NCI-H1436 (cell line): ENCODE measurements at places on chromosomes 1 and 21.

GRCh38 chr21:32733990-32734613 lies 6.3 kb upstream of the SYNJ1 start:
- no peak for DNase-seq

DNA sequence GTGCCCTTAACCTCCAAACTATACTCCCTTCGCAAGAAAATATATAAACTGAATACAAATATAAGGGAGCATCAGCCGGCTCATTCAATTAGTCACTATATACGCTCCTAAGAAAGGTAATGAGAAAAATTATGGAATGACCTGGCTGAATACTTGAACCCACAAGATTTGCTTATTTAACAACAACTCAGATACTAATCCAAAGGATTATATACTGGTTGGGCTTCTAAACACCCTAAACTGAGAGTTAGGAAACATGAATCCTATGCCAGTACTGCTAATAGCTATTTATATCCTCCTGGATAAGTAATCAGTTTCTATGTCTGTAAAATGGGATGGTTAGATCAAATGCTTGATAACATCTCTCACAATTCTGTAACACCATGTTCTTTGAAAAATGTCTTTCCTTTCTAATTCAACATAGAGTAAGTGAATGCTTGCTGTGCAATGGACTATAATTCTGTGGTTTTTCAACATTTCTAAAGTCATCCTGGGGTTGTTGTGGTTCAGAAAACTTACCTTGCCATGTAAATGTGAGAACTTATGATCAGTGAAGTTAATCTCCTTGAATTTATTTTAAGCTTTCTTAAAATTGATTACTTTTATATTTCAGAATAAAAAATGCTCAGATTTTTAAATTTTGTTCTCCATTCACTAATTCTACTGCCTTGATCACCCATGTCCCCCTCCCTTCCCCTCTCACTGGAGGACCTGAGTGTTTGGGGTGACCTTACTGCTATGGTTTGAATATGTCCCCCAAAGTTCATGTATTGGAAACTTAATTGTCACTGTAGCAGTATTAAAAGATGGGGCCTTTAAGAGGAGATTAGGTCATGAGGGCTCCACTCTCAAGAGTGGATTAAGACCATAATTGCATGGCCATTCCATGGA lies 14.5 kb downstream of the DUSP10 start:
- DNase-seq = no peak

DNA sequence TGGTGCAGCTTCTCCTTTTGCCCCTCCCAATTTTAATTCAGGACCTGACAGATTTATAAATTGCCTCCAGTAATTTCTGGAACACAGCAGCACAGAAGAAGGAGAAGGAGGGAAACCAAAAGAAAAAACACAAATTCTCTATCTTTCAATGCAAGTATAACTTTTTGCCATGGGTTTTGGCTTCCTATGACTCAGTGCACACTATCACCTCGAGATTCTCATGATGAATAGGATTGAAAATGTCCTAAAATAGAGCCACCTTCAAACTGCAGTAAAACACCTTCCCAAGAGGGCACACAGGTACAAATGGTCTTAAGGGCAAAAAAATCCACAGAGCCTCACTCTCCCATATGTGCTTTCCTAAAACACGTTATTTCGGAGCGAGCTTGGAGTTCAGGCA lies 113.6 kb downstream of the HLCS start:
- DNase-seq = no peak

DNA sequence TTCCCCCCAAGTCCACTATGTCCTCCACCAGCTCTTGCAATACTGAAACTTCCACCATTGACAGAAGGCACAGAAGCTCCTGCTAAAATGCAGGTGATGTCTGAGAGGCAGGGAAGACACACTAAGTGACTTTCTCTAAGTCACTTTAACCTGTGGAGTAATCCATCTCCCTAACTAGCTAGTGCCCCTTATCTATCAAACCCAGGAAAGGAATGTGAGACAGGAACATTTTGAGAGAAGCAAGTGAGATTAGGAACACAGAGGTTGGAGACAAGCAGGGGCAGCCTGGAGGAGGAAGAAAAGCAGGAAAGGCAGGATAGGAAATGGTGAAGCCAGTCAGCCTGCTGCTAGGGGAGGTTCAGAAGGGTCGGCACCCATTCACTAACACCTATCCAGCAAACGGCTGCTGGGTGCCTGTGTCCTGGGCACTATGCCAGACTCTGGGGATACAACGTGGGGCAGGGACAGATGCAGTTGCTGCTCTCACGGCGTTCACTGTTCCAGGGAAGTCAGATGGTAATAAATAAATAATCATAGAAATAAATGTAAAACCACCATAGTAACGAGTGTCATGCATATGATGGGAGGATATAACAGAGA lies 7.0 kb downstream of the GPA33 start:
- DNase-seq = no peak

- DNase-seq = no peak
These were observed 65.8 kb downstream of the TRIM11 start for GRCh38 chr1:228340686-228341449.

GRCh38 chr21:41659791-41660560 lies 106.9 kb downstream of the RIPK4 start:
- no peak for DNase-seq

- peak; percentile 46 for DNase-seq
These were observed at the start of gene SLC27A3 for GRCh38 chr1:153774780-153775457. TSS of gene SLC27A3 (plus strand) at chr1:153775407. CDS start at chr1:153775498, 91 bp downstream.

GRCh38 chr1:145922266-145922665 lies 3.7 kb upstream of the PEX11B start:
- DNase-seq = no peak

DNA sequence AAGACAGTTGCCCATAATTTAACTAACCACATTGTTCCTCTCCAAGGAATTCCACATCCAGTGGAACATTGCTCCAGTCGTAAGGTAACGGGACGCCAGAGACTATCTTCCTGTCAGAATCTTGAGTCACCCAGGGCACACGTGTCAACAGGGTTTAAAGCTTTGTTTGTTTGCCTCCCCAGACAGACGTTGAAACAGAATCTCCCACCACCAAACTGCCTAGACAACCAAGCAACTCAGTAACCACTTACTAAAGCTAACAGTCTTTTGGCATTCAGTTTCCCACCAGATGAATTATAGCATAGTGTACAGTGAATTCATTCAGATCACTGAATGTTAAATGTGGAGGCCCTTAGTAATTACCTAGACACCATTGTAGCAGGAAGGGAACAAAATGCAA lies 439.5 kb downstream of the PLPP3 start:
- no peak for DNase-seq

DNA sequence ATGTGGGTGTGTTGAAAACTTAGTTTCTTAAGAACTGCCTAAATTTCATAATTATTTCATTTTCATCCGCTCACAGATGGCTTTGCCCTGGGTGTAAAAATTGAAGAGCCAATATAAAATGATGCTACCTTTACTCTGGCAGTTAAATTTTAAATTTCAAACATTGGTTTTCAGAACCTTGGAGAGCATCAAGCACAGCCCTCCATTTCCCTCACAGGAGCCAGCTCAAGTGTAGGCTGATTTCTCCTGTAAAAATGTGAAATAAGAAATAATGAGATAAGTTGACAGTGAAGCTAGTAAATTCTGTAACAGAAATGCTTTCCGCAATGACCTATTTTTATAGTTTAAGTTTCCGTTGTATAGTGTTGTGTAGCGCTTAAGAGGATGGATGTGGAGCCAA lies 53.9 kb upstream of the AKT3 start:
- DNase-seq = no peak

GRCh38 chr1:234870020-234870981 lies 258.3 kb downstream of the TOMM20 start:
- peak; percentile 50 for DNase-seq

DNA sequence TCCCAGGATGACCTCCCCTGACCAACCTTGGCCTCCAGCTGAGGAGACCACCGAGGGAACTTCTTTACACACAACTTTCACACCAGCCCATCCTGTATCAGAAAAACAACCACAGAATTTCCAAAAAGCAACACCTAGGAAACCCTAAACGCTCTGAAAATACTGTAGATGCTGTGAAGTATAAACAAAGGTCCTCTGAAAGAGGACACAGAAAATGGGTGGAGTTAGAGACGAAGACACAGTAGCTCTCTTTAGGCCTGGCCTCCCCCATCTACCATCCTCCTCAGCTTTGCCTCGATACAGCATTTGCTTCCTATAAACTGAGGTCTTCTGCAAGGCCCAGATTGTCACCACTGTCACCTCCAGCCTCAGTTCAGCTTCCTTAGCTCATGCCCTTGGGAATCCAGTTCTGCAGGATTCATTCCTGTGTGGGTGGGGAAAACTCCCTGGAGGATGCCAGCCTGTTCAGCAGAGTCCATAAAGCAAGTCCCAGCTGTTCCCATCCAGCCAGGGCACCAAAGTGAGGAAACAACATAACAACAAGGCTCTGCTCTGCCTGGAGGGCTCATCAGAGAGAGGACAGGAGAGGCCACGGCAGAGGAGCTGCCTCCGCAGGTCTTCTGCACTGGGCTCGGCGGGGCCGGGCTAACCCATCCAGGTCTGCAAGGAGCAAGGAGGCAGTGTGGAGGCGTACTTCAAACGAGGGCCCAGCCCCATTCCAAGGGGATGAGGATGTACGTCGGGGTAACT lies 15.0 kb downstream of the PIK3C2B start:
- no peak for DNase-seq

DNA sequence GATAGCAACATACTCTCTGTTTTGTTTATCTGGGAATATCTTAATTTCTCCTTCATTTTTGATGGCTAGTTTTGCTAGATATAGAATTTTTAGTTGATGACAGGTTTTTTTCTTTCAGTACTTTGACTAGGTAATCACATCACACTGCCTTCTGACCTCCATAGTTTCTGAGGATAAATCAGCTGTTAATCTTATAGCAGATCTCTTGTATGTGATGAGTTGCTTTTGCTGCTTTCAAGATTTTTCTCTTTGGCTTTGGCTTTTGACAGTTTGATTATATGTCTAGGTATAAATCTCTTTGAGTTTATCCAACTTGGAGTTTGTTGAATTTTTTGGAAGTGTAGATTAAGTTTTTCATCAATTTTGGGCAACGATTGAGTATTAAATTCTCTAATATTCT lies 142.6 kb downstream of the ZNF644 start:
- no peak for DNase-seq

DNA sequence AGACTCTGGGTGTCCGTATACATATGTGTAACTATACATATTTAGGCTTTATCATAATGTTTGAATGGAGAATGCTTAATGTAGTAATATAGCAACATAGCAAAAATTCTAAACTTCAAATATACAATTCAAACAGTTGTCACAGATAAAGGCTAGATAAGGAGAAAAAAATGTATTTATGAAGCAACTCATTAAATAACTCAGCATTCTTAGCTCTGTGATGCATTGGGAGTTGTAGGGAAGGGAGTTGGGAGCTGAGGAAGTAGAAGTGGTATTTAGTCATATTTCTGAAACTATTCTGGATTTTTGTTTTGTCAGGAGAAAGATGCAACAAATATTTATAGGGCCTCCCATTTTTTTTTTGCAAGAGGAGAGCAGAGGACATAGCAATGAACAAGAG lies 197.8 kb downstream of the PBX1 start:
- DNase-seq = no peak

GRCh38 chr1:175434283-175434860 lies 241.8 kb upstream of the KIAA0040 start:
- DNase-seq = no peak

- DNase-seq = no peak
These were observed 312.7 kb upstream of the C1orf87 start for GRCh38 chr1:60386249-60386648.

GRCh38 chr1:89692601-89693521 lies 59.9 kb downstream of the LRRC8C start:
- DNase-seq = no peak

GRCh38 chr1:38803647-38804046 lies 55.9 kb downstream of the RRAGC start:
- no peak for DNase-seq

GRCh38 chr1:151373196-151373595 lies 691 bp upstream of the SELENBP1 start:
- no peak for DNase-seq

GRCh38 chr1:64223329-64224151 lies 20.1 kb downstream of the UBE2U start:
- no peak for DNase-seq

DNA sequence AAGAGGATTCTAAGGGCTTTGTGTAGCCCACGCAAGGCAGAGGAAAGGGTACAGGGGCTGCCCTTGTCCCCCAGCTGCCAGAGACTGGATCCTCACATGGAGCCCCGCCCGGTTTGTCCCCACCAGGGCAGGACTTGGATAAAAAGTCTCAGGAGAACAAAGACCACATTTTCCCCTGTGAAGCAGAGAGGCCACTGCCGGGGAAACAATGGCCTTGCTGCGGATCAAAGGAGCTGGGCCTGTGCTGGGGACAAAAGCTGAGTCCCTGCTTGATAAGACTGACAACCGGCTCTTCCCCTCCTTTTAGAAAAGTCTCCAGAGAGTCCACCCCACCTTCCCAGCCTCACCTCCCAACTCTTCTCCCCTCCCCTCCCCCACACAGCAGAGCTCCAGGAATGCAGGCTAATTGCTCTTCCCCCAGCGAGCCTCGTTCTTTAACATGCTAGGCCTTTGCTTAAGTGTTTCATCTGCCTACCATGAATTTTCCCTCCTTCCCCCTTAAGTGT lies 142.4 kb downstream of the PLPP3 start:
- no peak for DNase-seq

DNA sequence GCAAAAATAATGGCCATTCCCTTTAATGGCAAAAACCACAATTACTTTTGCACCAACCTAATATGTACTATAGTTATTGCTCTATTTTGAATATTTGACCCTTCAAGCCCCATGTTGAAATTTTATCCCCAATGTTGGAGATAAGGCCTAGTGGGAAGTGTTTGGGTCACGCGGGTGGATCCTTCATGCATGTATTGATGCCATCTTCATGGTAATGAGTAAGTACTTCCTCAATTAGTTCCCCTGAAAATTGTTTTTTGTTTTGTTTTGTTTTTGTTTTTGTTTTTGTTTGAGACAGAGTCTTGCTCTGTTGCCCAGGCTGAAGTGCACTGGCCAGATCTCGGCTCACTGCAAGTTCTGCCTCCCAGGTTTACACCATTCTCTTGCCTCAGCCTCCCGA lies 9.8 kb upstream of the USP25 start:
- DNase-seq = no peak

DNA sequence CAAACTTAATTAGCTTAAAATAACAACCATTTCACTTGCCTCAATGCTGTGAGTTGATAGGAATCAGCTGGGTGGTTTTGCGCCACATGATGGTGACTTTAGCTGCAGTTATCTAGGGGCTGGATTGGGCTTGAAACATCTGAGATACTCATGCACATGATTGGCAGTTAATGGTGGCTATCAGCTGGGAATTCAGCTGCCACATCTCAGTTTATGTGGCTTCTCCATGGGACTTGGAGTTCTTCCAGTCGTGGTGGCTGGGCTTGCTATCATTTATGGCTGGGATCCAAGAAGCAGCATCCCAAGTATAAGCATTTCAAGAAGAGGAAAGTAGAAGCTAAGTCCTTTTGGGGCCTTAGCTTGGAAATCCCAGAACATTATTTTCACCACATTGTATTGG lies 36.4 kb downstream of the PDC start:
- DNase-seq = no peak

DNA sequence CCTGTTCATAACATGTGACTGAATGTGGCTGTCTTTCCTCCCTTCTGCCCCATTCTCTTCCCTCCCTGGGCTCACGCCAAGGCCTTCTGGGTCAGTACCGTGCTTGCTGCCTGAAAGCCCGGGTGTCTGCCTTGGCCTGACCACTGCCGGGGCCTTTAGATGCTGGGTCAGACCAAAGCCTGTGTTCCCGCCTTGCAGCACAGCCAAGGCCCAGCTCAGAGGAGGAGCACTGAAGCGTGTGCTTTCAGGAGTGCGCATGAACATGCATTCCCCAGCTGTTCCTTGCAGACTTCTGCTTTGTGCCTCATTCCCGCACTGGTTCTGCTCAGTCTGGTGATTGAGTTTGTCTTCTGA lies 27.0 kb upstream of the SARS1 start:
- DNase-seq = no peak

- DNase-seq = no peak
These were observed 39.0 kb downstream of the SLC37A1 start for GRCh38 chr21:42552407-42553336.
